ENCODE measurements at places on chromosomes 11 and 22.
A peak's percentile ranks its signal among the peaks of the same experiment; 100 is the strongest.

GRCh38 chr22:46393873-46394272 is 58.4 kb downstream of the TRMU start:
- H3K27ac ChIP-seq = no peak overlapping the region
- H3K36me3 ChIP-seq = no peaks in the 10 kb centered on the region
- no peak overlapping the region for H3K4me3 ChIP-seq
- no peaks in the 10 kb centered on the region for H3K4me1 ChIP-seq
- H3K27me3 ChIP-seq = no peaks in the 10 kb centered on the region

GRCh38 chr11:86663291-86663690 is 9.1 kb downstream of the ME3 start:
- H3K4me1 ChIP-seq = peaks cover 11% of the 10 kb centered on the region
- H3K27me3 ChIP-seq = no peaks in the 10 kb centered on the region
- no peak overlapping the region for H3K4me3 ChIP-seq

- no peak overlapping the region for H3K4me3 ChIP-seq
- no peak for DNase-seq
- H3K27ac ChIP-seq = no peak overlapping the region
- H3K4me1 ChIP-seq = no peaks in the 10 kb centered on the region
Measured at GRCh38 chr11:79396674-79397073, 44.2 kb downstream of the TENM4 start.

DNA sequence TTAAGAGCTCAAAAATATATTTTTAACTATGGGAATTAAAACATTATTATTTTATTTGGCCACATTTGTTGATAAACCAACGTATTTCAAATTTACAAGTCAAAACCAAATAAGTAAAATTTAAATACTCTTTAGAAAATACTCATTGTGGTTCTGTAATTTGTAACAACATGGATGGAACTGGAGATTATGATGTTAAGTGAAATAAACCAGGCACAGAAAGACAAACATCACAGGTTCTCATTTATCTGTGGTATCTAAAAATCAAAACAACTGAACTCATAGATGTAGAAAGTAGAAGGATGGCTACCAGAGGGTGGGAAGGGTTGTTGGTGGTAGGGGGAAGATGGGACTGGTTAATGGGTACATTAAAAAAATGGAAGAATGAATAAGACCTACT is 50.8 kb downstream of the STK33 start:
- H3K27ac ChIP-seq = no peak overlapping the region
- H3K4me1 ChIP-seq = no peaks in the 10 kb centered on the region
- no peaks in the 10 kb centered on the region for H3K27me3 ChIP-seq
- no peaks in the 10 kb centered on the region for H3K36me3 ChIP-seq
- DNase-seq = no peak

DNA sequence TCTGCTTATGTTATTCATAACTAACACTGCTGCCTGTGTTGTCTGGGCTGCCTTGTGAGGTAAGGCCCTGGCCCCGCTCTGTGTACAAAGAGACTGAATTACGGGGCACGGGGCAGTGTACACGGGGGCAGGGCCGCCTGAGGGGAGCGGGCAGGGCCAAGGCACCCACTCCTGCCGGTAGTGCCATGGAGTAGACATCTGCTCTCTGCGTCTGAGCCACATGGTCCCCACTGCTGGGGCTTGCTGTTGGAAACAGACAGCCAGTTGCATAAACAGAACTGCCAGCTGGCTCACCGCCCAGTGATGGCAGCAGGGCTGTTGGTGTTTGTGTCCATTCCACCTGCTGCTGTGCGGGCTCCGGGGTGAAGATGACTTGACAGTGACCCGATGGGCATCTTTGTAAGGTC is 19.8 kb downstream of the FAM118A start:
- no peaks in the 10 kb centered on the region for H3K27me3 ChIP-seq
- peak overlapping the region; percentile 89 for H3K27ac ChIP-seq
- DNase-seq = peak; percentile 95
- peaks cover 57% of the 10 kb centered on the region for H3K4me1 ChIP-seq
- no peaks in the 10 kb centered on the region for H3K36me3 ChIP-seq
- no peak overlapping the region for H3K4me3 ChIP-seq

GRCh38 chr22:38049812-38050619 is 7.2 kb upstream of the PICK1 start:
- no peak for DNase-seq
- H3K27me3 ChIP-seq = no peaks in the 10 kb centered on the region
- H3K4me3 ChIP-seq = no peak overlapping the region
- no peaks in the 10 kb centered on the region for H3K36me3 ChIP-seq
- H3K27ac ChIP-seq = no peak overlapping the region

GRCh38 chr11:78802058-78802761 is 227.5 kb upstream of the NARS2 start:
- H3K36me3 ChIP-seq = no peaks in the 10 kb centered on the region
- peak; percentile 21 for DNase-seq
- no peaks in the 10 kb centered on the region for H3K27me3 ChIP-seq
- H3K4me1 ChIP-seq = no peaks in the 10 kb centered on the region
- H3K27ac ChIP-seq = no peak overlapping the region

- no peak overlapping the region for H3K4me3 ChIP-seq
- H3K4me1 ChIP-seq = no peaks in the 10 kb centered on the region
- no peaks in the 10 kb centered on the region for H3K36me3 ChIP-seq
- no peaks in the 10 kb centered on the region for H3K27me3 ChIP-seq
Measured at GRCh38 chr11:82775736-82776346, 42.2 kb upstream of the FAM181B start.

DNA sequence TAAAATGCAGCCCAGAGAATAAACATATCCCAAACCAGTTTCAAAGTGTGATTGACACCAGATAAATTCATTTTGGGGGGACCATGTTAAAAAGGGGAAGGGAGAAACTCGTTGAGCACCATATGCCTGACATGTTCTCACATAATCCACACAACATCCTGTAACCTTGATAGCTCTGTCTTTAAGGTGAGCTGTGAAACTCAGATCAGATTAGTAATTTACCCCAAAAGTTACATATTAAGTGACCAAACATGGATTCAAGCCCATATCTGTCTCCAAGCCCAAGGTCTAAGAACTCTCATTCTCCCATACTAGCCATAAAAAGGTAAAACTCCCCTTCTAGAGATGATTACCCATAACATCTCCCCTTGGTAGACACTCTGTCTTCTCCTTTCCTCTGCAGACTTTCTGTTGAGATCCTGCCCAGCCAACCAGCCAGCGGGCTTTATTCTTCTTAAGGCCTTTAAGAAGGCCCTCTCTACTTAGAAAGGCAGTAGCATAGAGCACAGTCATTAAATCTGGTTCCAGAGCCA is 150.7 kb downstream of the CCDC34 start:
- no peak overlapping the region for H3K4me3 ChIP-seq
- H3K27me3 ChIP-seq = no peaks in the 10 kb centered on the region
- DNase-seq = no peak
- no peaks in the 10 kb centered on the region for H3K36me3 ChIP-seq

- H3K27me3 ChIP-seq = no peaks in the 10 kb centered on the region
- no peak for DNase-seq
- H3K27ac ChIP-seq = peak overlapping the region; percentile 64
- peaks cover 53% of the 10 kb centered on the region for H3K4me1 ChIP-seq
Measured at GRCh38 chr11:110435780-110436717, 6.3 kb downstream of the FDX1 start.
